ENCODE measurements at places on chromosomes 7 and 10.

DNA sequence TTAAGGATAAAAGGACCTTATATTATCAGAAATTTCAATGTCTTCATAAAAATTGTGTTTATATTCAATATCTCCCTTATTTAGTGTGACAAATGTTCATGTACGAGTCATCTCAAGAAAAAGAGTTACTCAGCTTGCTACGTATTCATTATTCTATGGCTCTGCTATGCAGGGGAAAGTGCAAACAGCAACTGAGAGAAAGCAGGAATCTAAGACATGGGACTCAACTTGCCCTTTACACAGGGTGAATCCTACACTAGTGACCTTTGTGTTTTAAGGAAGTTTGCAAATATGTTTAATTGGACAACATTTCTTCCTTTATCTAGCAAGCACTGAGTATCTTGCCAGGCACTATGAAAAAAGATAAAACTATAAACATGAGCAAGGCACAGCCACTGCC, 104.7 kb downstream of the NPSR1 start:
- no peak for DNase-seq

DNA sequence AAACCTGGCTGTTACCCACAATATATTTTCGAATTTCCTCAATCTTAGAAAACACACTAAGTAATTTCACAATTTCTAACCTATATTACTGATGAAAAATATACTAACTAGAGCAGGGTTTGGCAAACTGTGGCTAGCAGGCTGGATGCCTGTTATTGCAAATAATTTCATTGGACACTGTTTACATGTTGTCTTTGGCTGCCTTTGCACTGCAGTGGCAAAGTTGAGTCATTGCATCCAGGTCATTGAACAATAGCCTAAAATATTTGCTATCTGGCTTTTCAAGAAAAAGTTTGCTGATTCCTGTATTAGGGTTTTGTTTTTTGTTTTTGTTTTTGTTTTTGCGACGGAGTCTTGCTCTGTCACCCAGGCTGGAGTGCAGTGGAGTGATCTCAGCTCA, 47.2 kb downstream of the KIF11 start:
- no peak for DNase-seq

DNA sequence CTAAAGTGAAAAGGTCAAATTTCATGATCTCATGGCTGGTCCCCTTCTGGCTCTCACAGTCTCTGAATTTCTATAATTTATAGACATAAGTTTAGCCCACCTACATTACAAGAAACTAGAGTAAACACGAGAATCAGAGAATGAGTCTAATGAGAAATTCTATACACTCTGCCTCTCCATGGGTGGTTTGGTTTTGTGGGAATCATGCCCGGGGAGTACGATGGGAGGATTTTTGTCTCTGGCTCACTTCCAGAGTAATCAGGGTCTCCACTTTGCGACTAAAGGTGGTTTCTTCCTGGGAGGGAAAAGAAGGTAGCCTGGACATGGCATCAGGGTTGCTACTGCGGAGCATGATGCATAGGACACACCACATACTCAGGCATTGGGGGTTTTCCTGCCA, 69.7 kb downstream of the MRC1 start:
- peak; percentile 7 for DNase-seq

DNA sequence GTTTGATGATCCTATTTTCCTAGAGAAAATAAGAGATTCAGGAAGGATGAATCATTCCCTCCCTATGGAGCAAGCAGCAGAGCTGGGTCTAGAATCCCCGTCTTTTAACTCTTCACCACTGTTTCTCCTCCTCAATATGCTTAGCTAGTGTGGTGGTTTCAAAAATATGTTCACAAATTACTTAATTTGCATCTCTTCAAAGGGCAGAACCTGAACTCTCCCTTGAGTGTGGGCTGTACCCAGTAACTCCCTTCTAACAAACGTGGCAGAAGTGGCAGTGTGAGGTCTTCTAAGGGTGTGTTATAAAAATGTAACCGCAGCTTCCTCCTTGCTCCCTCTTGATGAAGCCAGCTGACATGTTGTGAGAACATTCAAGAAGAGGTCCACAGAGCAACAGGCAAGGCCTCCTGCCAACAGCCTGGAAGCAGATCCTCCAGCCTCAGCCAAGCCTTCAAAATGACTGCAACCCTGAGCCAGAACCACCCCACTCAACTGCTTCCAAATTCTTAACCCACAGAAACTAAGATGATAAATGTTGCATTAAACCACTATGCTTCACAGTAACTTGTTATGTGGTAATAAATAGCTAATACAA, 36.6 kb downstream of the SRPK2 start:
- no peak for DNase-seq

DNA sequence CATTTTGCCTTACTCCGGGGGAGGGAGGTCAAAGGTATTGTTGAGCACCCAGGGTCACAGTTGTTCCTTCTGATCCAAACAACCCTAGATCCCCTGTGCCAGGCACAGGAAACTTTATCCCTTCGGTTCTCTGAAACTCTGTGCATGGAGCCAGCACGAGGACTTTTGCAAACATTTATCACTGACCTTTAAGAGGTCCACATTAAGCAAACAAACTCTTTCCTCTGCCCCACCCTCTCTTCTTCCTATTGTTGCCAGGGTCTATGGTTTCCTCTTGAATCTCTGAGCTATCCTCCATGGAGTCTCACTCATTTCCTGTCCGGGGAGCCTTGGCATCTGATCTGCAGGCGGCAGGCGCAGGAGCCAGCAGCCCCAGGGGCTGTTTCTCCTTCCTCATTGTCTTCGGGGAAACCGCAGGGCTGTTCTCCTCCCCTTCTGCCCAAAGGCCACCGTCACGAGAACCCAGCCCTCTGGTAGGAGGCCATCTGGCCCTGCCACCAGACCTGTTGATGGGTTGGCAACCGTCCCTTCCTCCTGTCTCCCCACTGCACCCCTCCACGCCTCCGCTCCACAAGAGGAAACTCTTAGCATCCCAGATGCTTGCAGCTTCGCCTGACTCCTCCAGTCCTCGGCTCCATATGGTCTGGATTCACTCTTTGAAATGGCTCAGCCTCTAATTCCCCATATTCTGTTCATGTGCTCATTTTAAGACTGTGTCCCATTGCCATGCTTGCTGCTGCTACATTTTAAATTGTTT, 327.3 kb upstream of the NRP1 start:
- no peak for DNase-seq

DNA sequence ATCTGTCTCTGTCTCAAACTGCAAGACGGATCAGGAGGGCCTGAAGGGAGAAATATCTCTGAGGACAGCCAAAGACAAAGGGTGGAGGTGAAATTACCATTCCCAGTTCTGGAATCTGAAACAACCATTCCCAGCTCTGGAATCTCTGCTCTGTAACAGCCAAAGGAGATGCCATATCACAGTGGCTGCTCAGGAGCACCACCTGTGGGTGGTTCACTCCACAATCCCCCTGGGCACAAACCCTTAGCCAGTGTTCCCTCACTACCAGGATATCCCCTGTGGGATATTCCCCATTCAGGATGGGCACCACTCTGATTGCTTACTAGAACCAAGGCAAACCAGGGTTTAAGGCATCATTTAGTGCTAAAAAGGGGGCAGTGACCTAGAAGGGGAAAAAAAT, 199.0 kb downstream of the HTR7 start:
- no peak for DNase-seq

GRCh38 chr7:155463114-155463811, 5.3 kb downstream of the EN2 start:
- no peak for DNase-seq

- DNase-seq: no peak
Observed at GRCh38 chr10:110833234-110833940, 38.3 kb upstream of the PDCD4 start.

DNA sequence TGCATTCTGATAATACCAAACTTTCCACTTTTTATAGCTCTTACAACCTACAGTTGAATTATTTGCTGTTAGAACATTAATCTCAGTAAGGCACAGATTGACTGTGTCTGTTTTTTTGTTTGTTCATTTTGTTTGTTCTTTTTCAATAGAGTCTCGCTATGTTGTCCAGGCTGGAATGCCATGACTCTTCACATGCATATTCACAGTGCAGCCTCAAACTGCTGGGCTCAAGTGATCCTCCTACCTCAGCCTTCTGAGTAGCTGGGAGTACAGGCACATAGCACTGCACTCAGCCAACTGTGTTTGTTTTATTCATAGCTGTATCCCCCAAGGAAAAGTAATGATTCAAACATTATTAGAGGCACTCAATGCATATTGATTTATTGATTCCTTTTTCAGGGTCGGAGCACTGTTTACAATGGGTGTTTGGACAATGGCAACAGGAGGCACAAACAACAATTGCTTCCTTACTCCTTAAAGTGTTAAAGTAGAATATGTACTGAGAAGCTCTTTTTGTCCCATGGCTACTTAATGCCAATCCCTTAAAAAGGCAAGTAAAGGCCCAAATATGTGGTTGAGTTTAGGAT, 61.1 kb downstream of the SNX13 start:
- no peak for DNase-seq

DNA sequence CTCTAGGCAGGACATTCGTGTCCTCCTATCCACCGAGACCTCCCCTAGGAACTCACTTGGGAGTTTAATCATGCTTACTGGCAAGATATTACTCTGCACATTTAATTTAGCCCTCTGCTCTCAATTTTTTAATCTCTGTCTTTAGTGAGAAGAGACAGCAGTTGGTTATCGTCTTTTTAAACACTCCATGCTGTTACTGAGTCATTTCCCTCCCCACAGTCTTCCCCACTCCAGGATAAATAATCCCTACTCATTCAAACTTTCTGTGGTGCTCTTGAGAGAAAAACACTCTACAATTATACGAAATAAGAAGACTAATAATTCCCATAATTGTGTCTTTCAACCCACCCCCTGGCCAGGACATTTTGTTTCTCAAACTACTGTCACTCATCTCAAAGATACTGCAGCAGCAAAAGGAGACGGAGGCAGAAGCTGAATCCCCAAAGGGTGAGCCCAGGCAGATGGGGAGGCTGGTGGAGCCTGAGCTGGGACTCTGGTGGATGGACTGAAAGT, 84.2 kb downstream of the ANK3 start:
- no peak for DNase-seq

DNA sequence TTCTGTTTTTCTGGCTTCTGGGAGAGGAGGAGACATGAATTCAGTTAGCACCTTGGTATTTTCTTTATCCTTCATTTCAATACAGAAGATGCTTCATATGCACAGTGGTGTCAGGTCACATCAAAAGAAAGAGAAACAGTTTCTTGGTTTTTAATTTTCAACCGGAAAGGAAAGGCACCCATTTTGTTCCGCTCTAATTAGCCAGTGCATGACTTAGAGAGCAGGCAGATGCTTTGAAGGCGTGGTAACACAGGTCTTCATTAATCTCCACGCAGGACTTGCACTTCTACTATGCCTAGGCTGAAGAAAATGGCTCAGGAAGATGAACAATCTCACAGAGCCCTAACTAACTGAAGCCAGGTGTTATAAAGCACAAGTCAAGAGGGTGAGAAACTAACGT, 70.4 kb upstream of the ATRNL1 start:
- DNase-seq: no peak

DNA sequence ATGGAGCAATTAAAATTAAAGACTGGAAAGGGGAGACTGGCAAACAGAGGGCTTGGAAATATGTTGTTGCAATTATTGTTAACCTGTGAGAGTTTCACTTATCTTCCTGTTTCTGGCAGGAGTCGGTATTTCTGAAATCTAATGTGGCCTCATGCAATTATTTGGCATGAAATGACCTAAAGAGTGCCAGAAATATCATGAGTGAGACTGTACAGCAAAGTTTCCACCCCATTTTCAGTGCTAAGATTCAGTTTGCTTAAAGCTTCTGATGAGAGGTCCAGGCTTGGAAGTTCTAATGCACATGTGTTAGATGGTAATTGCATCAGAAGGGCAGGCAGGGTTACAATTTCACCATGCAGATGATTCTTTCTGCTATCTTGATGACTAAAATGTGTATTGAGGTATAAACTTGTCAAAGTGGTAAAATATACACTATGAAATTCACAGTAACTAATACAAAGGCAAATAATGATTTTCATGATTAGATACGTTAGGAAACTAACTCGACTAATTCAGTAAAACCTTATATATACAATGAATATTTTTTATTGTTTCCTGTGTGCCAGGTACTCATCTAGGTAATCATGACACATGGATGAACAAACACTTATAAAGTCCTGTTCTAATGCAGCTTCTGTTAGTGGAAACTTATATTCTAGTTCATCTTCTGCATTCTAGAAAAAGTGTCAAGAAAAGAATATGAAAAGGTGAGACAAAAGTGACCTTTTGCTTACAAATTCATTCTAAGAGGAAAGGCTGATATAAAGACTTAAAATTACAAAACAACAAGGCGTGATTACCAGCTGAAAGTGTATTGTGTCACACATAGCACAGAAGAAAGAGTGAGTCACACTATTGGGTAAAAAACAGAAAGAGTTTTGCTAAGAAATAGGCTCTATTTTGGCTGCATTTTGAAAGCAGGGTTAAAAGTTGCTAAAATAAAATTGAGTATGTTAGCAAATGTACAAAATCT, 533.4 kb upstream of the SEMA3D start:
- no peak for DNase-seq

GRCh38 chr10:99374526-99374925, 45.4 kb downstream of the CNNM1 start:
- no peak for DNase-seq

GRCh38 chr7:148915211-148915610, 31.1 kb upstream of the EZH2 start:
- no peak for DNase-seq

DNA sequence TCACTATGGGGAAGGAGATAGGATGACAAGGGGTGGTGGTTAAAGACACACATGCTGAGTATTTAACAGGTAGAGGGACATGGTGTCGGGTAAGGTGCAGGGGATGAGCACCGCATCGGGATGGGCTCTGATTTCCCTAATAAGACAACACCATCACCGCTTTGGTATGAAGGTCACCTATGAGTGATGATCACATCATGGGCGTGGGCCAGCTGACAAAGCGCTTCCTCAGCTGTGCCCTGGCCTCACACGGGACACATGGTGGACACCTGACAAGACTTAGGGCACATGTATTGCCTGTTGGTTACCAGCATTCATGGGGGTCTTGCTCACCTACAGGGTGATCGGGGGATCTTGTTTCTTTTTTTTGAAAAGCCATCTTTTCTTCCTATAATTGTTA, 12.8 kb downstream of the C7orf57 start:
- DNase-seq: no peak

DNA sequence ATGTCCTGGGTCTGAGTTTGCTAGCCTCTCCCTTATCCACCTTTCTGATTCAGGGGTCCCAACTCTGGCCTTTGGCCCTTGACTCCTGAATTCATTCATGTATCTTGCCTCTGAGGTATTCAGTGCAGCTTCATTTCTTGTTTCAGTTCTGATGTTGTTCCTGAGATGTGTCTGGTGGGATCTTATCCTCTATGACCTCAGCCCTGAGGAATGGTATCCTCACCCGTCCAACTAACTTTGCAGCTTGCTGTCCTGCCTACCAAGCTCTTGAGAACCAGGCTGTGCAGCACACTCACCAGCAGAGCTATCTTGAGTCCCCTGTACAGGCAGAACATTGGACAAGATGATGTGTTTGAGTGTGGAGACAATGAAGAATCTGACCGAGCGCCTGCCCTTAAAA, 13.8 kb downstream of the SUFU start:
- DNase-seq: no peak

- no peak for DNase-seq
Observed at GRCh38 chr7:82244947-82245517, 198.5 kb downstream of the CACNA2D1 start.

Data from renal cortex interstitium (tissue), 15 donors.